ENCODE measurements at places on chromosomes 2 and 18.

DNA sequence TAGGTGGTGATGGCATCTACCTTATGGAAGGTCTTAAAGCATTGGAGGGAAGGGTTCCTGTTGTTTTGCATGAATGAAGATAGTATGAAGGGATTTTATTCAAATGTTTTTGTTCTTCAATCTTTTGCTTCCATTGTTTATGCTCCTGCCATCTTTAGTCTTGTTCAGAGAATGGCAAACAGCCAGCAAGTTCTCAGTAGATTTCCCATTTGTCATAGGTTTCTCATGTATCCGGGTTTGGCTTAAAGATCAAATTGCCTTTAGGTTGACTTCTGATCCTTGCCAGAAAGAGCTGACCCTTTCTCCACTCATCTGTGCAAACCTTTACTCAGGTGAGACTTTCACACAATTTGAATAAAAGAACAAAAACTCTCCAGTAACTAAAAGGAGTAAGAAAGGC is 44.2 kb upstream of the STAT4 start:
- no peak for DNase-seq

- no peak for DNase-seq
These were observed 3.8 kb downstream of the VSNL1 start for GRCh38 chr2:17544256-17544655.

DNA sequence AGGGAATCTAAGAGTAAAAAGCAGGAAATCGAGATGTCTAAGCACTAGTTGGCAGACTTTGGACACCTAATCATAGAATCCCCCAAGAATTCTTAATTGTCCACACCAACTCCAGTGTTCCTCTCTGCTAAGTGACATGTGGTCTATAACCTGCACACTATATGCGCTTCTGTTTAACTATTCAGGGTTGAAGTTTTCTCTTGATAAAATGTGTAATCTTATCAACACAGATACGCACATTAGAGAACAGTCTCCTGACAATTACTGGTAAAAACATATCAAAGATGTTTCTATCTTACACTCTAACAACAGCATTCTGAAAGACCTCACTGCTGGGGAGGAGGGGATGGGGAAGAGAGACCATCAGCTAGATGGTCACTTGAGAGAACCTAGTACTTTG is 3.9 kb downstream of the ABCB11 start:
- DNase-seq, result no peak

DNA sequence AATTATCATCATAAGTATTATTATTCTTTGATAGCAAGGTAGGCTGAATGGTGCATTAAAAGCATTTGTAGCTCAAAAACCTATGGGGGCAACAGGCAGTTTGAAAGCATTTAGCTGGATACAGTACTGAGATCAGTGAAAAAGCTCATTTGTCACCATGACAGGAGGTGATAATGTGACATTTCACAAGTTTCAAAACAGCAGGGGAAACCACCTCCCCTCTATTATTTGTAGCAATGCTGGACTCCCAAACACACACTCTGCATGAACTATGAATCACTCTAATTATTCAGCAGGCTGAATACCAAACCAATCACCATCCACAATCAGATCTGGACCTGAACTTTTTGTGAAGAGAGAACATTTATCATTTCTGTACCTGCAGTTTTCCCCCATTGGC is 63.4 kb downstream of the MYO5B start:
- DNase-seq, result no peak

DNA sequence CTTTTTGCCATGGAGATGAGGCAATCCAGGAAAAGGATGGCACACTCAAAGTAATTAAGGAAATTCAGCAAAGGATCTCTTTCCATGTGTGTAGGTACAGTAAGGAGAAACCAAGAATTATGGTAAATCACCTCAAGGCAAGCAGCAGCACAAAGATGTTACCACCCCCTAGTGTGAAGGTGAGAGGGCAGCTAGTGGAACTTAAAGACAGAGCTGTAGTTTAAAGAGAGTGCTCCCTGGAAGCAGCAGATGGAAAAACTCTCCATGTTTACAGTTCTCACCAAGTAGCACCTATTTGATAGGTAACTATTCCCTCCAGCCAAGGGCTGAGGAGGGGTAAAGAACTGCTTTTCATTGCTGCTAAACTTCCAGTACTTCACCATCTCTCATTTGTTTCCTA is 860.4 kb upstream of the CRIM1 start:
- no peak for DNase-seq

- no peak for DNase-seq
These were observed 18.8 kb upstream of the GLI2 start for GRCh38 chr2:120716641-120717585.

GRCh38 chr2:225574582-225575138 is 175.2 kb downstream of the NYAP2 start:
- no peak for DNase-seq

DNA sequence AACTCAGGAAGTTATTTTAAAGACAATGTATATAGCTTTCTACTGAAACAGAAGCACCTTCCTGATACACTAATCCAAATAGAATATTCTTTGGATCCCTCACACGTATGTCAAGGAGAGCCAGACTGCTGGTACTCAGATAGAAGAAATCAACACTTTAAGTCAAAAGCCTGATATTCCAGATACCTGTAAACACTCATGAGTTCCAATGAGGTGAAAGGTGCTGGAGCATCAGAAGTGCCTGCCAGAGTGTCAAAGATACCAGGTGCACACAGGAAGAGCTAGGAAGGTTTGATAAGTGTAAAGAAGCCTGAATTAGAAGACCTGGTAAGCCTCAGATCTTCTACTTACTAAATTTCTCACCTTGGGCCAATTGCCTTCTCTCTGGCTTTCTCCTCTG is 226.3 kb upstream of the SP5 start:
- no peak for DNase-seq

GRCh38 chr2:43050866-43051265 is 175.5 kb downstream of the ZFP36L2 start:
- no peak for DNase-seq

- peak; percentile 6 for DNase-seq
These were observed 48.0 kb downstream of the MTX2 start for GRCh38 chr2:176317199-176317598.

GRCh38 chr18:62986490-62986889 is 271.1 kb downstream of the PHLPP1 start:
- DNase-seq, result no peak

GRCh38 chr2:153939124-153939796 is 67.5 kb downstream of the GALNT13 start:
- DNase-seq, result peak; percentile 16

GRCh38 chr2:234849678-234850077 is 102.1 kb upstream of the SH3BP4 start:
- no peak for DNase-seq

GRCh38 chr2:195395362-195395761 is 261.7 kb upstream of the SLC39A10 start:
- no peak for DNase-seq

DNA sequence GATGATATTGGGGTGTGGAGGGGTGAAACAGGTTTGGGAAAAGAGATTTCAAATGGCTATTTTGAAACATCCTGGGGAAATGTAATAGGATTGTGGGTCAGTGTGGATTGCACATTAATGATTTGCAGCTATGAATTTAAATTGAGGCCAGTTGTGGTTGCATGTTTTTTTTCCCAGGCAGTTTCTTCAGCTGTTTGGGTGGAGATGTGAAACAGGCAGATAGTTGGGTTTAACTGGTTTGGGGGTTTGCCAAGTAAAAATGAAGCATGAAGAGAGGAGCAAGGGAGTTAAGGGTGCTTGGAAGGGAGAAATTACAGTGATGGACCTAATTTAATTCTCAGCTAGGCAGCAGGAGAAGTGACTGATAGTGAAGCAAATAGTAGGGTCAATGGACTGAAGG is 16.8 kb downstream of the GPD2 start:
- DNase-seq, result no peak

DNA sequence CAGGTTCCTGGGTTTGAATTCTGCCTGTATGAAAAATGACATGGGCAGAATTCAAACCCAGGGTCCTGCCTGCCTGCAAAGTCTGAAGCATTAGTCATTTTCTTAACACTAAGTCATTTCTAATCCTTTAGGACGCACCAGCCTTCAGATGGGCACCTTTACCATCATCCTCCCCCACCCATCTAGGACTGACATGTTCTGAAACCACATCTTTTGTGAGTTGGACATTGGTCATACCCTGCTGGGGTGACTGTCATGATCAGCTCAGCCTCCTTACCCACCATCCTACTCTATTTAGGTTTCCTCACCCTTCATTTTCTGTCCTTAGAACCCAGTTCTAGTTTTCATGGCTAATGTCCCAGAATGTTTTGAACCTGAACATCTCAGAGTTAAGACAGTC is 104.9 kb downstream of the TRIB2 start:
- DNase-seq, result no peak

GRCh38 chr2:16722677-16723076 is 57.0 kb upstream of the CYRIA start:
- DNase-seq, result no peak

DNA sequence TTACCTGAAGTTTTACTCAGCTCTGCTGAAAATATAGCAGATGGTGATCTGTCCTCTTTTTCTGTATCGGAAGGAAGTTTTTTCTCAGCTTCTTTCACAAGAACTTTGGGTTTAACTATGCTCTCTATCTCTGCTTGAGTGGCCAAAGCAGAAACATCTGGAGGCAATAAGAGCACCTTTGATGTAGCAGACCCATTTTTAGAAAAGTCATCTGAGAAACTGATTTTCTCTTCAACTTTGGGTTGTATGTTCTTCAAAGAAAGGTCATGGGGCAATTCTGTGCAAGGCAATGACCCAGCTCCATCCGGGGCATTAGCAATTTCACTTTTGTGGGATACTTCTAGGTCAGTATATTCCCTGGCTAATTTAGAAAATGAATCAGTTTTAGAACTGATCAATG is 25.2 kb downstream of the RTN4 start:
- no peak for DNase-seq

- DNase-seq, result no peak
These were observed 797.8 kb downstream of the CCDC85A start for GRCh38 chr2:56981554-56981953.

DNA sequence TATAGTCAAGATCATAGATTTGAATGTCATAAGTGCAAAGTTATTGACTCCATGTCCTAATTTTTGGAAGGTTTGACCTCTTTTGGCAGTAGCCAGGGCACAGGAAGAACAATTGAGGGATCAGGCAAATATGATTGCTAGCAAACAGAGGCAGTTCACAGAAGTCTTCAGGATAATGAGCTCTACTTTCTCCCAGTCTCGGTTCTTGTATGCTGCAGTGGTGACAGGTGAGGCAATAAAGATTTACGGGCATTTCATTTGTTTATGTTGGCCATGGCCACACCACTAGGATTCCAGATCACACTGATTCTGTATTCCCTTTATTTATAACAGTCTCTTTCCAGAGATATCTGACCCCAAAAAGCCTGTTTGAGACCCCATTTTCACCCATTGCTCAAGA is 137.5 kb downstream of the UBR3 start:
- DNase-seq, result no peak

DNA sequence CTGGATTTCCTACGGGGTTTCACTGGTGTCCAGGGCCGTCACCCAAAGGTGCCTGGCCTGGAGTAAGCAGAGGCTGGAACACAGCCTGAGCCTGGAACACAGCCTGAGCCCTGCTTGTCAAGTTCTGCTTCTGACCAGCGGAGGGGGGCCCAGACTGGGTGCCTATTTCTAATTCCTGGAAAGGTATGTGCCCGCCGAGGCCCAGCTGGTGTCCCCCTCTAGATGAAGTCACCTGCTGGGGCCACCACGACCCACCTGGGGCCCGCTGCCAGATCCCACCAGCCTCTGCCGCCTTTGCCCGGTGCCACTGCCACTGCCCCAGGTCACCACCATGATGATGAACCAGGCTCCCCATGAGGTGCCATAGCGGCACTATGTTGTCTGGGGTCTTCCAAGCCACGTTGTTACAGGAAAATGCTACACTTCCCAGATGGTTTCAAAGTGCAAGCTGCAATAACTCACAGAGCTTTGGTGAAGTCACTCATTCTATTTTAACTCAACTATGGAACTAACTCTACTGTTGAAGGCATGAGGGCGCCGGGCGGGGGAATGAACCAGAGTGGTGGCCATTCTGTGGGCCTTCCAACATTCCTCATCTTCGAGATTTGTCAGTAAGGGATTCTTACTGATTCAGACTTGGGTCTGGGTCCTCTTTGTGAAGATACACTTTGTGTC is 40.9 kb upstream of the LAPTM4A start:
- no peak for DNase-seq

GRCh38 chr2:111986116-111986900 is 68.8 kb upstream of the TMEM87B start:
- no peak for DNase-seq

GRCh38 chr2:239326831-239327535 is 73.8 kb downstream of the HDAC4 start:
- no peak for DNase-seq

GRCh38 chr2:45941531-45942236 is 290.2 kb downstream of the PRKCE start:
- DNase-seq, result no peak

DNA sequence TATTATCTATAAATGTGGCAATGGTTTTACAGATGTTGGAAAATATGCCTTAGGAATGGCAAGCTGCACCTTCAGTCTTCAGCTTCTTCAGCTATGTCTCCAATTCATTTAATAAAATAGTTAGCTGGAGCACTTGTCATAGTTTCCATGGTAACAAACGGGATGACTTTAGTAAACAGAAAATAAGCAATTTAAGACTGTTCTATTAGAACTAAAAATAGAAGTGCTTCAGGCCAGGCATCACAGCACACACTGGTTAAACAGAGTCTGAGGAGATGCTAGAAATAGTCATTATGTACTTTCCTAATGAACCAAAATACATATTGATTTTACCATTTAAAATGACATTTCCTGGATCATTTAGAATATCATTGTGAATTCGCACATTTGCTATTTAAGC is 195.0 kb downstream of the GCA start:
- DNase-seq, result peak; percentile 28

- no peak for DNase-seq
These were observed 73.5 kb downstream of the CCBE1 start for GRCh38 chr18:59623456-59624368.

GRCh38 chr2:95025406-95026319 is at the start of gene MAL:
Gene MAL, plus strand, starts transcription at chr2:95025708. Its CDS starts 85 bp downstream, at chr2:95025793.
- peak; percentile 17 for DNase-seq

DNA sequence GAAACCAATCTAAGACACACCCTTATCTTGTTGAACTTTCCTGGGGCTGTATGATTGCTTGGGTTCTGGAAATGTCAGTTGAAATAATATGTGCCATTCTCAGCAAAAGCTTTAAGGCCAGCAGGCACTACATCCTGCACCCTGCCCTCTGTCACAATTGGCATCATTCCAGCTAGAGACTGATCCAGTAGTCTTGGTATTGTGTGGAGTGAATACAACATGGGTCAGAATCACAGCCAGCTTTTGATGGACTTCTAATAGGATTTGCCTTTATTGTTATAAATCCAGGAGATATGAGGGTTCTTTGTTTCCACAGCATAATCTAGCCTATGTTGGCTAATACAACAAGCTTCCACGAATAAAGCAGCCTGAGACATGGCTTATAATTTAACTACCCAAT is 617.0 kb upstream of the CDH2 start:
- DNase-seq, result no peak

GRCh38 chr2:229087843-229088516 is 183.1 kb downstream of the PID1 start:
- DNase-seq, result no peak

GRCh38 chr2:188596054-188596453 is 304.4 kb downstream of the GULP1 start:
- DNase-seq, result no peak

- no peak for DNase-seq
These were observed 167.1 kb upstream of the COPS8 start for GRCh38 chr2:236918545-236918944.
